G401 (cell line): ENCODE measurements at places on chromosomes 2 and 18.

DNA sequence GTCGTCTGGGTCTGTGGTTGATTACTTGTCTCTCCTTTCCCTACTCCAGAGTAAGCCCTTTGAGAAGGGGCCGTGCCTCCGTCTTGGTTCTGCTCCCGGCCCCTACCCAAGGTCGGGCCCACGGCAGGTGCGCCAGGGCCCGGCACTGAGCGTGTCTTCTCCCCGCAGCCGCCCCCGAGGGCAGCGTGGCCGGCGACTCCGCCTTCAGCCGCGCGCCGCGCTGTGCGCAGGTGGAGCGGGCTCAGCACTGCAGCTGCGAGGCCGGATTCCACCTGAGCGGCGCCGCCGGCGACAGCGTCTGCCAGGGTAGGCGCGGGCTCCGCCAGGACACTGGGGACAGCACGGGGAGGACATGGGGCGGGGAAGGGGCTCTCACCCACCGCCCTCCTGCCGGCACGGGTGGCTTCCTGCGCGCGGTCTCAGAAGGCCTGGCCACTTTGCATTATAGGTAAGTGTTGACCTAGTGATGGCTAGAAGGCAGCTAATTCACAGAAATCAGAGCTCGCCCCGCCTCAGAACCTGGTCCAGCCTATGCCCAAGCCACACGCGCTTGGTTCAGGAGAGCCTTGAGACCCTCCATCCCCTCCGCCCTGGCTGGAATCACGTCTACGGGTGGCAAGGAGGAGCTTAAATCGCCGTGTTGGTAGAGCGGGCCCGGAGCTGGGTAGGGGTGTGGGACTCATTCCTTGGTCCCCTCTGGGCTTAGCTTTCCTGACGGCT lies 43.5 kb downstream of the FBLN7 start:
- DNase-seq, result no peak

GRCh38 chr2:96848264-96848663 lies 4.4 kb upstream of the ANKRD23 start:
- DNase-seq, result no peak

- no peak for DNase-seq
These were observed 18.7 kb downstream of the RTN4 start for GRCh38 chr2:55031505-55031904.

DNA sequence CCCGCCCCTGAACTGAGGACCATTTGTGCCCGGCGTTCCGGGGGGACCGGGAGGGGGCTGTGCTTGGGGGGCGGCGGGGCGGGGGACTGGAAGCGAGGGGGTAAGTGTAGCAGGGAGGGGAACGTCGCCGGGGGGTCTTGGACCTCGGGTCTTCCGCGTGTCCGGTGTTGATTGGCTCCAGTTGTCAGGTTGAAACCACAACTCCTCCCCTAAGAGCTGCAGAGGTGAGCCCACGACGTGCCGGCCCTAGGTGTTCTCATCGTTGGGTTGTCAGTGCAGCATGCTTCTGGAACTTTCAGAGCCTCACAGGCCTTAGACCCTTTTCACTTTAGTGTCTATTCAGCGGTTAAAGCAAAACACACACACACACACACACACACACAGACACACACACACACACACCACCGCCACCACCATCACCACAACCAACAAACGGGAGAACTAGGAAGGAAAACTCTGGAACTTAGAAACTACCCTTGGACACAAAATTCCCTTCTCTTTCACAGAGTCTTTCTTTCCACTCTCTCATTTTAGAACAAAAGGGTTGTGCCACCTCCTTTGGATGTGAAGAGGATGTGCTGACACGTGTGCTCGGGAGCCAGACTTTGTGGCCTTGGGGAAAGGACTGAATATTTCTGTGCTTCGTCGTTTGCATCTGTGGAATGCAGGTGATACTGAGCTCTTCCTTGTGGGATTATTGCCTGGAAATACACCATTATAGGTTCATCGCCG lies 6.7 kb upstream of the DLX2 start:
- DNase-seq, result no peak

DNA sequence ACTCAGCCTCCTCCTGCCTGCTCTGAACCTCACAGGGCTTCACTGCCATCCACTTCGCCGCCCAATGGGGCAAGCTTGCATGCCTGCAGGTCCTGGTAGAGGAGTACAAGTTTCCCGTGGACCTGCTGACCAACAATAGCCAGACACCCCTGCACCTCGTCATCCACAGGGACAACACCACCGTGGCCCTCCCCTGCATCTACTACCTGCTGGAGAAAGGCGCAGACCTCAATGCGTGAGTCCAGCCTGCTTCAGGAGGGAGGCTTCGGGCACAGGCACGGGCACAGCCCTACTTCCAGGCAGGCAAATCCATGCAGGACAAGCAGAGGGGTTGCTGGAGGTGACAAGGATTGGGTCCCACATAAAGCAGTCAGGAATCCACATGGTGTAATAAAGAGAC lies 1.2 kb downstream of the ANKRD53 start:
- no peak for DNase-seq

DNA sequence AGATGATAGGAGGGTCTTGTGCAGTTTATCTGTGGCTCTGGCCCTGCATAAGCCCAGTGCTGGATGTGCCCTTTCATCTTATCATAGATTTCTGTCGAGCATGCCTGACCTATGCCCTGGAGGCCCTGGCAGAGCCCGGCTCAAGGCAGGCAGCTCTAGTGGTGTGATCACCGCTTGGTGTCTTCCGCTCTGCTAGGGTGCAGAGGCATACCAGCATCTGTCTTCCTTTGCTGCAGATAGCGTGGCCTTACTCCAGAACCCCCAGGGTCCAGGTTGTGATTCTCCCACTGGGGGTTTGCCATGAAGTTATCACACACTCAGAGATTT lies 13.7 kb upstream of the TRAF3IP1 start:
- no peak for DNase-seq

DNA sequence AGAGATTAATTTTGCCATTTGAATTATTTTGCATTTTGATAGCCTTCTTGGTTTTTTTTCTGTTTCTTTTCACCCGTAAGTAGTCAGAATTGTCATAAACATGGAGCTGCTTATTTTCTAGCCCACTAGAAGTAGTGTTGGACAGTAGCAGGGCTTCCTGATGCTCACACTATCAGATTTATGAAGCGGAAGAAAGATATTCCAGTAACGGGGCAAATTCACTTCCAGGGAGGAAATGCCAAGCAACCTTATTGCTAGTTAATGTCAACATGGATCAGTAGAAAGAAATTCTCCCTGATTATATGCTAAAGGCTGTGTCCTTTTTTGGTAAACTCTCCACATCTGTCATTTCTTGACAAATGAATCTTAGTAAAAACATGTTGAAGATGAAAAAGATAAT lies 19.2 kb upstream of the ADAM23 start:
- DNase-seq, result no peak

DNA sequence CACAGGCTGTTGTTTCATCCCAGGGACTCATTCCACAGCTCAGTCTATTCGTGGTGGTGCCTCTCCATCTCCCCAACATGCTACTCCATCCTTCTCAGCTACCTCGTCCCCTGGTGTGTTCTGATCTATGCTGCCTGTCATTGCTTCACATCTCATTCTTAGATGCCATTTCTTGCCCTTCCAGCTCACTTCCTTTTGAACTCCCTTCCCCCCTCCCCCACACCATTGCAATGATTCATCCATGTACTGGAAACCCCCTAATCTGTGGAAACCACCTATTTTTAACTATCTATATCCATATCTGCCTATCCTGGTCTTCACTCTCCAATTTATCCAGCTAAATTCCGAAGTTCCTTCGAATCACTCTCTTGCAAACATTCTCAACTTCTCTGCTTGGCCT lies 65.7 kb upstream of the PARD3B start:
- no peak for DNase-seq

GRCh38 chr2:217000406-217000805 lies 140.5 kb upstream of the TNP1 start:
- DNase-seq, result peak; percentile 11

DNA sequence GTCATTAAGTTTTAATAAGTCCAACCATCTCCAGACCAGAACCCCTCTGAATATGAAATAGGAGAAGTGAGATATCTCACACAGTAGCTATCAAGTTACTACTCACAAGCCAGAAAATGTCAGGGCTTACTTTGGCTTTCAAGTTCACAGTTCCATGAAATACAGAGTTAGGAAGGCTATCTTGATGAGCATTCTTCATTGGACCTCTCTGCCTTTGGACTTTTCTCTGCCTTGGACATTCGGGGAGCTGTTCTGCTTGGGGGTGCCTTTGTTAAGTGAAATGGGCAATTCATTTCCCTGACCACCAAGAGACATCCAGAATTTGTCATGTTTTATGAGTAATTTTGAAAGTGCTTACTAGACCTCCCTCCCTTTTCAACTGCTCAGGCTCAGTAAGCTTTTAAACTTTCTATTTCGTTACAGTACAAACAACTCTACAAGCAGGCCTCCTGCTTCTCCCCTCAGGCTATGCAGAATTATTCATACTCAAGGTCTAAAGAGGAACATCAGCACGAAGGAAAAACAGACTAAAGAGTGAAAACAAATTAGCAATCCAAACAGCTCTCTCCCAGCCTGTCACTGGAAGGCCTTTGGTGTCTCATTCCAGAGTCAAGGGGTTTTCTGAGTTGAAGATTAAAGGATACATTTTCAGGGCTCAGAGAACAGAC lies 95.3 kb downstream of the MREG start:
- no peak for DNase-seq

DNA sequence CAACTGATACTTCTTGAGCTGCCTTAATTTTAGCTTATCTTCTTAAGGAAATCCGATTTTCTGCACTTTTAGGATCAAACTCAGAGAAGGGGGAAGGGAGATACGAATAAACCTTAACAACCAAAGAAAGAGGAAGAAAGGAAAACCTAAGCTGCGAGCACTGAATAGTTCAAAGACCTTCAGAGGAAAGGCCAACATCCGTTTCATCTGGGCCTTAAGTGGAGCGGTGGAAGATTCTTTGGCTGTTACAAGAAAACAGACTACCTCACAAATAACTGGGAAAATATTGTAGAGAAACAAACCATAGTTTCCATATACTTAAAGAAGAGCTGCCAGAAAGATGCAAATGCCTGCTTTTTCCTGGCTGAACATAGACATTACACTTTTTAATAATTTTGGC lies 43.6 kb downstream of the VIT start:
- DNase-seq, result no peak

GRCh38 chr2:184174493-184175104 lies 423.7 kb upstream of the ZNF804A start:
- DNase-seq, result no peak

- no peak for DNase-seq
These were observed 806.4 kb upstream of the FANCL start for GRCh38 chr2:59047373-59047995.

- no peak for DNase-seq
These were observed 126.3 kb downstream of the C2orf74 start for GRCh38 chr2:61288070-61288841.

- no peak for DNase-seq
These were observed 16.2 kb downstream of the IL18RAP start for GRCh38 chr2:102439065-102439695.

DNA sequence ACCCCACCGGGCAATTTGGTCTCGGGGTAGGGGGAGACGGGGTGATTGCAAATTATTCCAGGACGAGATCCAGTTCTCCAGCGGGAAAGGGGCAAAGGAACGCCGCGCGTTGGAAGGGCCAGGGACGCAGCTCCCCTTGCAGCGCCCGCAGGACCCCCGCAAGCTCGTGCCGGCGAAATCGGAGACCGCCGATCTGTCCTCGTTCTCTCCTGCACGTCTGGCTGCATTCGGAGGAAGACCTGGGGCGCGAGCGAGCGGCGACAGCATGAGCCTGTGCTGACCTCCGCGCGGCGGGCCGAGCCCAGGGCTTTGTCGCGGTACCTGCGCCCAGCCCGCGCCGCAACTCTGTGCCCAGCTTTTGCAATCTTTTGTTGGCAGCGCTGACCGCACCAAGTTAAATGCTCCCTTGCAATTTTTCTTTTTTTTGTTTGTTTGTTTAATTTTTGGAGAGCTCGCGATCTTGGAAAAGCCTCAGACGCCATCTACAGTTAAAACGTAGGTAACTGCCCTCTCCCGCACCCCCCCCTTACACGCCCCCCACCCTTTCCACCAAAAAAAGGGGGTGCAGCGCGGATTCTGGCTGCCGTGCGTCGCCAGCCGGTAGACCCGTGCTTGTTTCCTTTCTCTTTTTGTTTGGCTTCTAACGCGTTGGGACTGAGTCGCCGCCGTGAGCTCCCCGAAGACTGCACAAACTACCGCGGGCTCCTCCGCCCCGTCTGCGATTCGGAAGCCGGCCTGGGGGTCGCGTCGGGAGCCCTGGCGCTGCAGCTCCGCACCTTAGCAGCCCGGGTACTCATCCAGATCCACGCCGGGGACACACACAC lies 667 bp downstream of the TRIB2 start:
- peak; percentile 47 for DNase-seq

- DNase-seq, result no peak
These were observed 161.9 kb upstream of the SIX2 start for GRCh38 chr2:45171136-45171501.

GRCh38 chr2:23199115-23199918 lies 185.7 kb upstream of the KLHL29 start:
- DNase-seq, result peak; percentile 5

GRCh38 chr2:53182601-53183000 lies 585.0 kb upstream of the CHAC2 start:
- DNase-seq, result no peak

GRCh38 chr2:205902041-205902899 lies 183.7 kb downstream of the INO80D start:
- DNase-seq, result no peak

GRCh38 chr2:149004836-149005235 lies 33.7 kb upstream of the LYPD6B start:
- DNase-seq, result no peak

DNA sequence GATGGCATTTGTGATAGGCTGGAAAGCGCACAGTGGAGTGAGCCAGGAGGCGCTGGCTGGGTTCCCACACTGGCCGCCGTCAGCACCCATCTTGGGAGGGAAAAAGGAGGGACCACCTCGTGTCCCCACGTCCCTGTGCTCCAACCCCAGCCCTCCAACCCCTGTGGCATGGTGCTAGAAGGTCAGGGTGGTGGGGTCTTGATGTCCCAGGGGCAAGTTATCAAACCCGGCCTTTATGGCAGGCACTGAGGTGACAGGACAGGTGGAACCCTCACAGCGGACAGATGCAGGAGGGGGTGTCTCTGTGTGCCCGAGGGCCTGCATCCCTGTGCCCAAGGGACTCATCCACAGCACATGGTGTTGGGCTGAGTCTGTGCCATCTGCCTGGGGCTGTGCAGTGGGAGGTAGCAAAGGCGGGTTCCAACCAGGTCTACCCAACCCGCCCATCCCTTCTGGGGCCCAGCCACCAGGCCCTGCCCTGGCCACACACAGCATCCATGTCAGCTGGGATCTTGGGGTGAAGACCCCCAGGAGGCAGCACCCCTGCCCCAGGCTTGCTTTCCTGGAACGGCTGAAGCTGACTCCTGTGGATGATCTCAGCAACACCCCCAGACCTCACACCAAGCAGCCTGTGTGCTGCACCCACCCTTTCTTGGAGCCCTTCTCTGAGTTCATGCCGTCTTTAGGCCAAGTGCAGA lies 246.1 kb downstream of the NDUFA10 start:
- no peak for DNase-seq

- DNase-seq, result peak; percentile 77
These were observed 823 bp upstream of the RNU2-63P start for GRCh38 chr2:88016960-88017779.

GRCh38 chr18:47283476-47283875 lies 32.0 kb upstream of the SKOR2 start:
- peak; percentile 14 for DNase-seq
